ENCODE measurements at places on chromosomes 11 and 22.

DNA sequence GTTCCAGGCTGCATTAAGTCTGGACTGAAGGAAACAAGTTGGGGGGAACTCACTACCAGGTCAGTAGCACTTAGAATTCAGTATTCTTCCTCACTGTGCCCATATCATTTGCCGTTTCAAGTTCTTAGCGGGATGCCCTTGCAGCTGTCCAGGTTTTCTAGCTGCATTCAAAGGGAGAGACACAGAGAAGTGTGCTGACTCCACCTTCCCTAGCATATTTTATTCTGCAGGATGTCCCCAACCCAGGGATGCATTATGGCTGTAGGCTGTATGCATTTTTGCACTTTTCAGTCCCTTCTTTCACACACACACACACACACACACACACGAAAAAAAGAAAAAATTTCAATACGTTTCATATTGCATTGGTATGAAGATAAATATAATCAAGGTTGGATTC, 35.8 kb upstream of the MAPK1 start:
- DNase-seq: no peak

DNA sequence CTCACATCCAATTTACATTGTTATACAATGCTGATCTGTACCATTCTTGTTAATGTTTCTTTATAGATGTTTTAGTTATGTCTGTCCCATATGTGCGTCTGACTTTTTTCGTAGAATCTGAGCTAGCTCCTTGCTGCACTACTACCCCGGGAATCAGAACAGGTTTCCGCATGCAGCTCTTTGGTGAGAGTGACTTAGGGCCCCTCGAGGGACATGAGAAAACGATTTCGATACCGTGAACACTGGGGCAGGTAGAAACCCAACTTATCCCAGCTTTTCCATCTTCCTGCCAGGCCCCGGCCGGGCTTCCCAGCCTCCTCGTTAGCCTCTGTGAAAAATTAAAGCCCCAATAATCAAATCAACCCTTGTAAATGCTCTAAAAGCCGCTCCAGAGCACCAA, 23.4 kb upstream of the PKNOX2 start:
- DNase-seq: no peak

GRCh38 chr11:15627560-15627959, 512.8 kb downstream of the INSC start:
- no peak for DNase-seq

DNA sequence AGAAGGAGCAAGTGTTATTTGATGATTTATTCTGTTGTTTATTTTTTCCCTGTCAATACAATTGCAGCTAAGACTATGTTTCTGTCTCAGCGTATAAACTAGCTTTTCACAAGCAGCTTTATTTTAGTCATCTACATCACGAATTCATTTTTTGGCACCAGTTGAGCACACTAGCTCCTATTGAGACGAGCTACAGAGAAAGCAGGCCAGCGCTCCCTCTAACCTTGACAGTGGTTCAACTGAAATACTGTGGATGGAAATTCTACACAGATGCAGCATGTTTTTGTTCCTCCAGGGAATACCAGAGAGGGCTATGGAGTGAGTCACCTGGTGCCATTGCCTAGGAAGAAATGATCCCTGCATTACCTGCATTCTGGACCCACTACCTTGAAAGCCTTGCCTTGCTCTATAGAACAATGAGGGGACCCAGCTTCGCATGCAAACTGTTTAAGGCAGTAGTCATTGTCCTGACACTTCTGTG, 108.2 kb upstream of the ARHGAP42 start:
- DNase-seq: no peak

GRCh38 chr11:84250834-84251613, 964.9 kb upstream of the CCDC90B start:
- DNase-seq: no peak

GRCh38 chr11:27041141-27041899, 705 bp downstream of the BBOX1 start:
- DNase-seq: no peak

DNA sequence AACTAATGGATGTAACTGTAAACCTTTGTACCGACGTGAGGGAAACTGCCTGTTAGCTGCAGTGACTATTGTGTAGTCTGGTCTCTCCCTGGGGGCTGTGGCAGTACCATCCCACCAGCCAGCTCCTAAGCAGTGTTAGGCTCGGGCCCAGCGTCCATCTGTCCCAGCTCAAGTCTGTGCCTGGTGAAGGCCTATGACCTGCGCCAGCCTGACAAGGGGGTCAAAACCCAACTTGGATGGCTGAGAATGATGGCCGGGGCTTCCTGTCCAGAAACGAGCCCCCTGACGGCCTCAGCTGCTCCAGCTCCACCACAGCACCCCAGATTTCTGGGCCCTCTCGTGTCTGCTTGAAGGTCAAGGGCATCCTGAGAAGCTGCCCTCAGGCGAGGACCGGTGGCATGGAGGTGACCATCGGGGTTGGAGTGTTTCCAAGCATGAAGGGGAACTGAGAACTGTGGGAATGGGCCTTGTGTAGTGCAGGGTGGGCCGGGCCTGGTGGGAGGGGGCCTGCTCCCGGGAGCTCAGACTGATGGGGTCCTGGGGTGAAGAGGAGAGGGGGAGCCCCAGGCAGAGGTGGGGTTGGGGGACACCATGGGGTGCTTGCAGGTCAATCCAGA, 14.3 kb upstream of the SPI1 start:
- no peak for DNase-seq

GRCh38 chr22:34080433-34080832, 160.2 kb upstream of the LARGE1 start:
- DNase-seq: no peak

- no peak for DNase-seq
Measured at GRCh38 chr11:28524098-28524497, 415.9 kb downstream of the METTL15 start.

DNA sequence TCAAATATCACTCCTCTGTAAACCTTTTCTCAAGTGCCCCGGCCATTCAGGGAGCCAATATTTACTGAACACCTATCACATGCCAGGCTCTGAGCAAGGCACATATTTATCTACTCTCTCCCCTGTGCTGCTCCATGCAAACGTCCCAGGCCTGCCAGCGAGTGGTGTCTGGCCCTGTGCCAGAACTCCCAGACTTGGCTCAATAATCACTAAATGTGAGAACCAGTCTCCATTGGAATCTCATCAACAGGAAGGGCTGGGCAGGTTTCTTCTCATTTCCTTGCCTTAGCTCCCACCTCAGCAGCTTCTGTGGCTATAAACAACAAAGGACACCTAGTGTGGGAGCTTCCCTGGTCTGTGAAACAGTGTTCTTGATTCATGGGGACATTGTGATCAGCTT, 21.7 kb downstream of the RASSF10 start:
- DNase-seq: no peak

GRCh38 chr11:61683961-61684869, 4.0 kb downstream of the DAGLA start:
- DNase-seq: no peak

DNA sequence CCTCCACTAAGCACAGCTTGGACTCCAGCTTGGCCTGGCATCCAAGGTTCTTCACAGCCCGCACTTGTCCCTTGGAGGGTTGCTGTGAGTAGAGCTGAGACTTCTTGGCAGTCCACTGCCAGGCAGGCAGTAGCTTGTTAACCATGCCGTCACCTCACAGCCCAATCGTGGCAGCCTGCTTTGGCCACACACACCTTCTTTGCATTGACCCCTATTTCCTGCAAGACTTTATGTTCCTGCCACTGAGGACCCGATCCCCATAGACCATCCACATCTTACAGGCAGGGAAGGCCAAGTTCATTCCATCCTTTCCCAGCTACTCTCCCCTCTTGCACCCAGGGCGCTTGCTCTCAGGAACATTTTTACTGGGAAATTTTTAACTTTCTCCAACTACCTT, 2.5 kb upstream of the PYGM start:
- no peak for DNase-seq

DNA sequence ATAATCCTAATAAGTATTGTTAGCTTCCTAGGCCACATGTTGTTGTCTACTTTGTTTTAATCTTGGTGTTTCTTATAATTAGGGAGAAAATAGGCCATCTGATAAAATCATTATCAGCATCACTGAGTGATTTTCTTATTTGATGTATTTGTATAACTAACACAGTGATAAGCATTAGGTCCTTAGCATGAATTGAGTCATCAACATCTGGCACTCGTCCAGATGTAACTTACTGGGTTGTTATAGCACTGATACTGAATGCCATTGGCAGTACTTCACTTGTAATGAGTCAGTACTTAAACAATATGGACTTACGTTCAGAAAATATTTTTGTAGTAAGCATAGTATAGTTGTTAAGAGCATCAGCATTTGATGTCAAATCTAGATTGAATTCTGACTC, 16.2 kb downstream of the API5 start:
- peak; percentile 26 for DNase-seq

DNA sequence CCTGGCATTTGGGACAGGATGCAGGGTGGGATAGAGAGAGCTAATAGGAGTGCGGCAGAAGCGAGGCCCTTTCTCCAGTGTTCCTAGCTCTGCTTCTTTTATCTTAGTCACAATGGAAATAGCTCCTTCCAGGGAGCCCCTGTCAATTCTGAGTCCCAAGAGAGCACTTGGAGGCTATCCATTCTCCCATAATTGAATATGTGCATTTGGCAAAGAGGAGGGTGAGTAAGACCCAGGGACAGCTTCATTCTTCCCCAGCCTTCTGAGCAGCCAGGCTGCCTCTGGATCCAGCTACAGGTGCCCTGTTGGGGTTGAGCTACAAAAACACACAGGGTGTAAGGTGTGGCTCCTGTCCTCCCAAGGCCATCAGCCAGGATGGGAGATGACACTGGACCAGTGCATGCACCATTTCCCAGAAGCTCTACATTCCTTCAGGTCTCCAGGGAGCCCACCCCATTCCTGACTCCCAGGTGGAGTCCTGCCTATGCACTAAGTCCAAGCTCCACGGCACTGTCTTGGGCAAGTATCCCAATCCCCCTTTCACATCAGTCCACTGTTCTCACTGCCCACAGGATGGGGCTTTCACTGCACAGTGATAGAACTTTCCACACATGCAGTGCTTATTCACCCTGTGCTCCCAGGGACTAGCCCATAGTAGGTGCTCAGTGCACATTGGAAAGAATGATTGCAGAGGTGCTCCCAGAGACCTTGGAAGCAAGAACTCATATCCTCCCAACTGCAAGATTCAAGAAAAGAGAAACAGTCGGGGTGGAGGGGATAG, 6.2 kb downstream of the MS4A10 start:
- DNase-seq: no peak

- no peak for DNase-seq
Measured at GRCh38 chr22:48528221-48528915, 1299.3 kb downstream of the BRD1 start.

- DNase-seq: no peak
Measured at GRCh38 chr22:35506259-35506570, 34.4 kb upstream of the RASD2 start.

DNA sequence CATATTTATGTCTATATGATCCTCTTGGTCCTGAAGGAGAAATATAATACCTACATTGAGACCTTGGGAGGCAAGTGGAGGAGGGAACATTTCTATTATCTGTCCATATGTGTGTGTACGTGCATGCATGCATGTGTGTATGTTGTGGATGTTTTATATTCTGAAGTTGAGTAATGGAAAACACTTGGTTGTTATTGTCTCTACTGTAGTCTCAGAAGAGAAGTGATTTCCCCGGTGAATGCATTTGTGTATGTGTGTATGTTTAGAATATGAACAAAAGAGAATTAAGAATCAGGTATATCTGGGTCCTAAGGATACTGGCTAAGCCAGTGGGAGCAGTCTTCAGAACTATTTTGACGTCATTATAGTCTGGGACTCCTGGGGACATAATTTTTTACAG, at the start of gene OR52N1:
Gene OR52N1 (minus strand): TSS at position 101 of the 400 bp plus-strand sequence. CDS start 2,449 bp downstream, outside the sequence.
- DNase-seq: no peak

DNA sequence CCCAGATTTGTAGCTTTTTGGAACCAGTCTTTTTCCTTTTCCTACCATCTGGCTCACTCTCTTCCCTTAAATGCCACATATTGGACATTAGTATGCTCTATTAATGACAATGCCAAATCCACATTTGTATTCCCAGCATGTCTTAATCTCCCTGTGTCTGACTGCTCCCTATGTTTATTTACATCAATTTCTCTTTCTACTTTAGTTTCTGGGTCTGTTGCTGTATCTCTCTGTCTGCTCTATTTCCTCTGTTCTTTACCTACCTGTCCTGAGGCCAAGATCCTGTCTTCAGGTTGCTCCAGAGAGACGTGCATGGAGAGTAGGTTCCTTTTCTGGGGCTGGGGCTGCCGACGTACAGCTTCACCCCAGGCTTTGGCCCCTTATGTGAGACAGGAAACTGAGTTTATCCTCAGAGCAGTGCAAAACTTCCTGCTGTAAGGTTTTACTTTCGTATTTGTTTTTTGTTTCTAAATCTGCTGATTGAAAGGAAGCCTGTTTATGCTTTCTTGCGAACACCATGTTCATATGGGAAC, 25.6 kb downstream of the OR2AG2 start:
- no peak for DNase-seq

DNA sequence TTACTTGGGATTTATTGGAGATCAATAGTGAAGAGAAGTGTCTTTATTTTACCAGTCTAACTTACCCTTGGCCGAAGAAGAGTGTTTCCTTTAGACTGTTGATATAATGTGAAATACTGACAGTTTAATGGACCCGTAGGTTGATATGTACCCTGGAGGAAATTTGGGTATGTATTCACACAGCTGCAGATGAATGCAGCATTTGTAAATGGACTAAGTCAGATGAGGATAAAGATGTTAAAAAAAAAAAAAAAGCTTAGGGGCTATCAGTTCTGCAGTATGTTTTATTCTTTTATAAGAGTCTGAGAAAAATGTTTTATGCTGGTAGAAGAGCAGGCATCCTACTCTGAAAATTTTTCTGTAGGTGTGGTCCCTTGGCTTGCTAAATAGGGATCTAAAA, 2.7 kb downstream of the REXO2 start:
- no peak for DNase-seq

GRCh38 chr11:2535673-2536439, 91.0 kb downstream of the KCNQ1 start:
- DNase-seq: no peak

DNA sequence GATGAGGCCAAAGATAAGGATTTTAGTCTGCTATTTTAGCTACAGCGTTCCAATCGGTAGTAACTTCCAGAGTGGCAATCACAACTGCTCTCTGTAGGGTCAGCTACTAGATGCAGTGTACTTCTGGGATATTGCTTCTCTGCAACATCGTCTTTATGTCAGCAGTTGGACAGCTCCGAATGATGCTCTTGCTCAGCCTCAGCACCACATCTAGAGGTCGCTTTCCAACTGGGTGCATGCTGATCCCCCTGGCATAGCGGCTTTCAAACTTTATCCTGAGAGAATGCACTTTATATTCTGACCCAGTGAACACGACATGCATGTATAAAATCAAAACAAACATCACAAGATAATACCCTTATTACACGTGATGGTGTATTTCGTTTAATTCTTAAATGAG, 219.6 kb downstream of the C11orf87 start:
- peak; percentile 1 for DNase-seq

DNA sequence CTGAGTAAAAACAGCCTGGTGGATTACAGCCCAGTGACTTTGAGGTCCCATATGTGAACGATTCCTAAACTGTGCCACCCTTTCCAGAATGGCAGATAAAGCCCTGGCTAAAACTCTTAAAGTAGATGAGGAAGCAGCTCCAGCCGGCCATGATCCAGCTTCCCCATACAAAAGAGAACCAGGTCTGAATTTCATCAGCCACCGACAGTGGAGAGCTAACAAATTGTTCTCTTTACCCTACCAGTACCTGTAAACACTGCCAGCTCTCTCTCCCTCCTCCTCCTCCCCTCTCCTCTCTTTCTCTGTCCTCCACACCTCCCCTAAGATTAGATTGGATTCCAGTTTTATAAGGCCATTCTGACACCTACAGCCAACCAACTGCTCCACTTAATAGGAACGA, 176.9 kb downstream of the DSCAML1 start:
- DNase-seq: no peak

Measured in NCI-H460 (cell line).